HCT116 (cell line): ENCODE measurements at places on chromosomes 13 and 19. TPM values are rescaled to one million over a fixed set of nuclear protein-coding genes. Genes with fewer than 3 reads are reported as not detected.

Gene ZNF749
- 18.0 TPM for total RNA-seq

Gene KLK5
- 1.2 TPM for total RNA-seq

Gene ZNF534
- total RNA-seq: not detected

Gene MBD3L3
- not detected for total RNA-seq

Gene ZNF497
- 5.1 TPM for total RNA-seq

Gene SHC2
- 2.5 TPM for total RNA-seq

Gene PTGIR
- not detected for total RNA-seq

Gene PCSK4
- 11.1 TPM for total RNA-seq

Gene CYP2A6
- total RNA-seq: 0.57 TPM

Gene SH2D3A
- total RNA-seq: 75.7 TPM

Gene TEX26
- total RNA-seq: not detected

Gene TNPO2
- 81.8 TPM for total RNA-seq
